Lung microvascular endothelial cell (primary cell): ENCODE measurements at places on chromosomes 7 and 10.

DNA sequence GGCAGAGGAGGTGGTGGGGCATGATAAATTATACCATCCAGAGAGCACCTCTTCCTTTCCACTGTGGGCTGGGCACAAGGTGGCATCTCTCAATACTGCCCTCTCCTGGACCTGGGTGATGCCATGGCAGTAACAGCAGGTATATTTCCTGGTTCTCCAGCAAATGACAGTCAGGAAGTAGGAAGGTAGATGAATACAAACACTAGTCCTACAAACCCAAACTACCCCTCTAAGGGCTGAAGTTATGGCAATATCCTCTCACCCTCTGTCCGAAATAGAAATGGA is 1004.9 kb downstream of the KCNMA1 start:
- no peak for DNase-seq

DNA sequence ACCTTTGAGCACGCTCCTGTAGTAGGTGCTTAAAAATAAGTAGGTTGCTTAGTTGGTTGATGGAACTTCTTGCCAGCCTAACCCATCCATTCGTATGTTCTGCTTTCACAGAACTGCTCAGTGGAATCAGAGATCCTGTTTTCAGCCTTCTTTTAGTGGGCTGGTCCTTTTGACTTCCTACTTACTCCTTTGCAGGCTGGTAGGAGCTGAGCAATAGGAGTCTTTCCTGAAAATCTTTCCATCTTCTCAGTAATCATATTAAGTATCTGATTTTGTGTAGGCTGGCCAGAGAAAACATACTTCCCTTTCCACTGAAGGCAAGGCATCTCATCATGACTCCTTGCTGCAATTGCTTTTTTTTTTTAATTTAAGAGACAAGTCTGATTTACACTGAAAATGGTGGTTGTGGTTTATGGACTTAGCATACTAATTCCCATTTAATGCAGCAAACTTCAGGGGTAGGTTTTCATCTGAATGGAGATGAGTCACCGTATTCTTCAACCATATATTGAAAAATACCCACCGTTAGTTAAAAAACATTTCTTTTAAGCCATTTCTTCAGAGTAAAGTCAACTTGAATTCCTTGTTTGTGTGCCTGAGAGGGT is 208.0 kb downstream of the ZNF365 start:
- no peak for DNase-seq

- peak; percentile 47 for DNase-seq
These were observed 40.0 kb upstream of the ASAH2 start for GRCh38 chr10:50291261-50291850.

- peak; percentile 91 for DNase-seq
These were observed 68.1 kb upstream of the CDK6 start for GRCh38 chr7:92904244-92905131.

- no peak for DNase-seq
These were observed 5.7 kb upstream of the VWC2 start for GRCh38 chr7:49767719-49768118.

DNA sequence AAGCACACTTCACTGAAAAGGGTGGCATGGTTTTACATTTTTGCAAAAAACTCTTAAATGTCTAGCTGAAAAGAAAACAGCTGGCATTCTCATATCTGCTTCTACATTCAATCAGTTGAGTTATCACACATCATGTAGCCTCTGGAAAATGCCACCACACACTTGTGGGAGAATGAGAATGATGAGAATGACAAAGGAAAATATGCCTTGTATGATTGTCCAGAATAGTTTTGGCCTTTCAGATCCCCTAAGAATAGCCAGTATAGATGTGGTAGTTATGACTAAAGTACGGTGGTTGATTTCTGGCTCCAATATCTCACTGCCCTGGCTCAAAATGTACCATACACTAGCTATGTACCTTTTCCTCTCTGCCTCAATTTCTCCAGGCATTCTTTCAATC is 30.2 kb upstream of the FRMD4A start:
- no peak for DNase-seq
